Breast epithelium (tissue), 4 donors: ENCODE measurements at places on chromosomes 6 and 20.

DNA sequence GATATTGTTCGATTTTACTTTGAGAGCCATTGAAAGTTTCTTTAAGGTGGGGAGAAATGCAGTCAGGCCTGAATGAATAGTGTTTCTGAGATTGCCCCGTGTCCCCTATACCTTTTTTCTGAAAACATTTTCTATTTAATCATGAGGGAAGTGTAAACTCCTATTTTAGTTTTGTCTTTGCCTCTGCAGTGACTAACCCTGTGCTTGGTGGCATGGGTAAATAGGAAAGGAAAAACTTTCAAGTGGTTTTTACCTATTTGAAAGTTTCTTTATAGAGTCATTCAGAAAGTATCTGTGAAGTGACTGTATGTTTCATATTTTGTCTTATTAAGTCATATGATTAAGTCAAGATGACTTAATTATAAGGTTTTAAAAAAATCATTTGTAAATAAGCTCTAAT is 14.5 kb downstream of the SNRNP48 start:
- no peak for DNase-seq

- DNase-seq, result no peak
These were observed 127.4 kb upstream of the FAM83B start for GRCh38 chr6:54719131-54719530.

GRCh38 chr6:24897186-24897585 is 38.6 kb downstream of the RIPOR2 start:
- no peak for DNase-seq

- no peak for DNase-seq
These were observed 775 bp upstream of the TTLL2 start for GRCh38 chr6:167324111-167324510.

GRCh38 chr6:103273048-103273447 is 1586.7 kb downstream of the HACE1 start:
- no peak for DNase-seq

DNA sequence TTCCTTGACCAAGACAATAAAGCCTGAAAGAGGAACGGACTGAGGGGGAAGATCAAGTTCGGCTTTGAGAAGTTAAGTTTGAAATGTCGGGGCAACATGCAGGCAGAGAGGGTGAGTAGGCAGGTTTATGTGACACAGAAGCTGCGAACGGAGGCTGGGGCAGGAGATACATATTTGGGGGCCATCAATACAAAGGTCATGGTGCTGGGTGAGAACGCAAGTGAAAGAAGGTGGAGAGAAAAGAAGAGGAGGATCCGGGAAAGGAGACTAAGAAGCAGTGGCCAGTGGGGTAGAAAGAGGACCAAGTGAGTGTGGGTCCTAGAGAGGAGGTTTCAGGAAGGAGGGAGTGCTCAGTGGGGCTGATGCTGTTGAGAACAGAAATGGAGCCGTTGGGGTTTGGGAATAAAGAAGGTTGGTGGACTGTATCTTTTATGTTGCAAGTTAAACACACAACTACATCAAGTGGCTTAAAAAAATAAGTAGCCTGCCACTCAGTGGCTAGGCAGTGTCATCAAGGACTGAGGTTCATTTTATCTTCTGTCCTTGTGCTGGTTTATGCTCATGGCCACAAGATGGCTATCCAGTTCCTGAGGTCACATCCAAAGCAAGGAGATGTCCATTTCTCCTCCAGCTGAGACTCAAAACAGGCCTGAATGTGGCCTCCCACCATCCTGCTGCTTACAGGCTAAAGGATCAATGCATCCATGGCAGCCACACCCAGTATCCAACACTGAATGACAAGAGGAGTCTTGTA is 1.7 kb upstream of the BLCAP start:
- DNase-seq, result no peak

- DNase-seq, result no peak
These were observed 175.6 kb upstream of the MYLIP start for GRCh38 chr6:15953152-15953880.

DNA sequence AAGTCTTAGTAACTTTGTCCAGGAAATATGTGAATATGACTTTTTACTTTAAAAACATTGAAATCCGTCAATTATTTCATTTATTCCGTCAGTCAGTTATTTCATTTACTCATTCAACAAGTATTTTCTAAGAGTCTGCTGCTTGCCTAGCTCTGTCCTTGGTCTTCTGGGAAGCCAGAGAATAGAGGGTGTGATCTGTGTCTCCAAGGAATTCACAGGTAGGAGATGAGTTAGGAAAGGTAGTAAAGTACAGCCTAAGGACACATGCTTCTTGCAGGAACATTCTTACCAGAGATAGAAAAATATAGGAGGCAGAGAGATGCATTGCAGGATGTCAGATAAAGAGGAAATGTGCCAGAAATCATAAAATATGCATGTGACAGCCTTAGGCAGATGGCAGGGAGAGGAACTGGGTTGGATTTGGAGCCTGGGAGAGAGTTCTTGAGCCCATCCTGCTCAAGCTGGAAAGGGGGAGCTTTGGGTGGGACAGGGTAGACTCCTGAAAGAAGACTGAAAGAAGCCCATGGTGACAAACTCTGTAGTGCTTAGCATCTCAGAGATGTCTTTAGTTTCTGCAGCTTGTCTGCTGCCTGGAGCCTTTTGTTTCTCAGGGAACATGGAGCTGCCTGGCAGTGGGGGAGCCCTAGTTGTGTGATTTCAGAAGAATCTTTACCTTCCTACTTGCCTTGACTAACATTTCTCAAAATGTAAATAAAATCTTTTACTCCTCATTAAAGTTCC is 3.5 kb downstream of the SH3BGRL2 start:
- DNase-seq, result no peak

DNA sequence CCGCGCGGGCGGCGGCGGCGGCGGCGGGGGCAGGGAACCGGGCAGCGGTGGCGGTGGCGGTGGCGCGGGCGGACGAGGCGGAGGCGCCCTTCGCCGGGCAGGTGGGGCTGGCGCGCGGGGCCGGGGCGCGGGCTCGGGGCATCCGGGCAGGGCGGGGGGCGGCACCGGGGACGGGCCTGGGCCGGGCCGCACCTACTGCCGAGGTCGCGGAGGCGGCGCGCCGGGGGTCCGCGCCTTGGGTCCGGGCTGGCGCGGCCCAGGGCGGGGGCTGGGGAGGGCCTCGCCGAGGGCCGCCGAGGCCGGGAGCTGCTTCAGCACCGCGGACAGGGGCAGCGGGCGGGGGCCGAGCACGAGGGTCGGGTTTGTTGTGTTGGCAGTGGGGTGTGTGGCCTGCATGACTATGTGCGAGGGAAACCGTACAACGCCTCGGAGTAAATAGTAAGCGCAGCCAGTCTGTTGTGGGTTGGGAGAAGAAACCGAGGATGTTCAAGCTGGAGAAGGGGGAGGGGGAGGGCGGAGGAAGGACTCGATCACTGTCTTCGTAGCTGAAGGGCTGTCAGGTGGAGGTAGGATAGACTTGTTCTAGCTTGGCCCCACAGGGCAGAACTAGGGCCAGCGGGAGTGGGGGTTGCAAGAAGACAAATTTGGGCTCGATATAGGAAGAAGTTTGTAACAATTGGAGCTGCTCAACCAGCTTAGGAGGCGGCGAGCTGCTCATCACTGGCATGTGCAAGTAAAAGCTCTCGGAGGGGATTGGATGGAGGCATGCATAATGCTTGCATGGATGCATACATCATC is 593 bp downstream of the MMP24 start:
- no peak for DNase-seq

- peak; percentile 27 for DNase-seq
These were observed 71.2 kb downstream of the KIAA0319 start for GRCh38 chr6:24574809-24575208.

GRCh38 chr6:67663105-67663895 is 971.8 kb upstream of the ADGRB3 start:
- DNase-seq, result no peak

DNA sequence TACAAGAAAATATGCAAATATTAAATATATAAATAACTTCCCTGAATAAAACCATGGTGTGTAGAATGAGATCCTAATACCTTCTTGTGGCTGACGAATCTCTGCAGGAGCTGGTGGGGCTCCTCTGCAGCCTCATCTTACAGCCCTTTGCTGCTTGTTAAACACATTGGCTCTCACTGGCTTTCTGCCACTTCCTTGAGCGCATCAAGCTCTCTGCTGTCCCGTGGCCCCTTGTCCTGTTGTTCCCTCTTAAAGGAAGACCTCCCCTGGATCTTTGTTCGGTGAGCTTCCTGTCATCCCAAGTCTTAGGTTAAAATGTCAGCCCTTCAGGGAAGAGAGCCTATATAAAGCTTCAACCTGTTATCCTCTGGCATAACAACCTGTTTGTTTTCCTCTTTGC is 519.6 kb downstream of the DOK5 start:
- no peak for DNase-seq

DNA sequence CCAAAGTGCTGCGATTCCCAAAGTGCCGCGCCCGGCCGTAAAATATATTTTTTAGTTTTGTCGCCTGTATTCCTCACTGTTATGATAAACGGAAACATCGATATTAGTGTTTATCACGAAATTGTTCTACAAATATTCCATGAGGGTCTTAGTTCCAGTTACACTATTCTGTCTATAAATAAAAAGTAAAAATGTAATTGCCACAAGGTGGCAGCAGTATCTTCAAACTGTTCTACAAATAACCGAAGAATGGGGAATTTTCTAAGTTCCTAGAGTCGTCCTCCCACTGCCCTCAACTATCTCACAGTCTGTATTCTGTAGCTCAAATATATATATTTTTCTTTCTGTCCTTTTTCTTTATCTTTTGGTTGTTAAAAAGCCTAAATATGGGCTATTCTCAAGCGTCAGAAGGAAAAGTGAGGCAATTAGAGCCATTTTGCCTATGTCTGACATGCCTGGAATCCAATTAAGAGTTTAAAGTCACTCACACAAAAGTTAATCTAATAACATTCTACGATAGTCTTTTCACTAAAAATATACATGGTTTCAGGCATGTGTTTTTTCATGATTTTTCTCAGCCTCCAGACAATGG is 14.2 kb upstream of the FAM162B start:
- no peak for DNase-seq

DNA sequence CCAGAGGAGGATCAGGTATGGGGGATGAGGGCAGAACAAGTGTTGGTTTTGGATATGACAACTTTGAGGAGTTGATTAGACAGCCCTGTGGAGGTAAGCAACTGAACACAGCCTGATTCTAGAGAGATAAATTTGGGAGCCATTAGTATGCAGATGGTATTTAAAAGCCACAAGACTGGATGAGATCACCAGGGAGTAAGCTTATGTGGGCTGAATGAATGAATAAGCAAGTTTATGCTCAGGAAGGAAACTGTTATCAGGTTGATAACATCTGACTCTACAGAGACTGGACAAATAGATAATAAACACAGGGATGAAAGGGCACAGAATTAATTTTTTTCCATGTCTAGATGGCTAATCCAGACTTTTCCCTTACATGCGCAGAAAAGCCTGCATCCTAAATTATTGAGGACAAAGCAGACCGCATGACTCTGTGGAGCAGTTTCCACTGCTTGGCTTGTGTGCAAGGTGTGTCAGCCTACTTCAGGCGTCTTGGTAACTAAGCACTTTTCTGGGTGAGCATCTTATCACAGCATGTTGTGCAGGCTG is 150.6 kb downstream of the GJA10 start:
- DNase-seq, result no peak
